GM12864 (cell line): ENCODE measurements at places on chromosomes 7 and 10.

DNA sequence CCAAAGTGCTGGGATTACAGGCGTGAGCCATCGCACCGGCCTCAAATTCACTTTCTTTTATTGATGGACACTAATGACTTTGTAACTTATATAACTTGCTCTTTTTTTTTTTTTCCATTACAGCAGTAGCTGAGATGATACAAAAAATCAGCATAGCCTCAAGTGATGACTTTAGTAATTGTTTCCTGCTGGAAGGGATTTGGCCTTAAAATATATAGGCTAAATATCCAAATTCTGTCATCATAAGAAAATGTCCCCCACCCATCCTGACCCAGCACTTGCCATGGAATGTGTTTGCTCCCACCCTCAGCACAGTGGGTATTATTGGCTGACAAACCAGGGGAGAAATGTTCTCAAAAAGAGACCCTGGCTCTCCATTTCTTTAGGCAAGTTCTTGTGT is 1264.1 kb upstream of the AUTS2 start:
- DNase-seq: no peak

GRCh38 chr10:96089670-96090462 is 40.2 kb upstream of the ZNF518A start:
- peak; percentile 96 for DNase-seq

GRCh38 chr7:158530800-158531609 is 56.6 kb downstream of the PTPRN2 start:
- DNase-seq: no peak

DNA sequence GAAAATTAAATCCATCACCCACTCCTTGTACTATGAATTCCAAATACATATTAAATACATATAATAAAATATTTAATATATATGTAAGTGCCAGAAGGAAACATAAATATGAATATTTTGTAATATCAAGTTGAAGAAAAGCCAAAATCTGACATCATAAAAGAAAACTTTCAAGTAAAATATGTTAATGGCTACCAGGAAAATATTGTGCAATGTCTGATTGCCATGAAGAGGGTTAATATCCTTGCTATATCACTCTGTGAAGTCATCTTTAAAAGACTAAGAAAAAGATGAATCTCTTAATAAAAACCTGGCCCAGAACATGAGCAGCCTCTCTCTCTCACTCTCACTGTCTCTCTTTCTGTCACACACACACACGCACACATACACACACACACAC is 130.2 kb downstream of the EGFR start:
- no peak for DNase-seq

- no peak for DNase-seq
Measured at GRCh38 chr10:125134916-125135770, 25.2 kb downstream of the CTBP2 start.

- DNase-seq: no peak
Measured at GRCh38 chr7:108296911-108297310, 159.3 kb downstream of the NRCAM start.

GRCh38 chr7:154186811-154187210 is 134.6 kb downstream of the DPP6 start:
- DNase-seq: no peak

DNA sequence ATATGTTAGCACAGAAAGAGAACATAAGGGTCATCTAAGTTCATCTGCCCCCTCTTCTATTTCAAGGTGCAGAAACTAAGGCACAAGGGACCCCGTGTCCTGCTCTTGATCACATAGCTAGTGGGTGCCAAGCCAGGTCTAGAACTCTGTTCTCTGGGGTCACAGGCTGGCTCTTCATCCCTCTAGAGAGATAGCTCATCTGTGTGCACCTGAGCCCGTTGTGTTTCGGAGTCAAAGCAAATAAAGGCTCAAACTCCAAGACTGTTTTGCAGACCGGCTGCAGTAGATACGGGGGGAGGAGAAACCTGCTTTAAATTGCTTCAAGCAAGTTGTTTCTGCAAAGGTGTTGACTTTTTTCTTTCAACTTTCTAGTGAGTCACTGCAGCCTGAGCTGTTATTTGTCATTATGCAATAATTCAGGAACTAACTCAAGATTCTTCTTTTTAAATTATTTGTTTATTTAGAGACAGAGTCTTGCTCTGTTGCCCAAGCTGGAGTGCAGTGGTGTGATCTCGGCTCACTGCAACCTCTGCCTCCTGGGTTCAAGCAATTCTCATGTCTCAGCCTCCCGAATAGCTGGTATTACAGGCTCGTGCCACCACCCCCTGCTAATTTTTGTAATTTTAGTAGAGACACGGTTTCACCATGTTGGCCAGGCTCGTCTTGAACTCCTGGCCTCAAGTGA is 6.5 kb downstream of the BLVRA start:
- DNase-seq: no peak
